ENCODE measurements at places on chromosomes 5 and 9.

GRCh38 chr5:9284272-9284671, 261.6 kb downstream of the SEMA5A start:
- no peak for DNase-seq

- DNase-seq = peak; percentile 44
Measured at GRCh38 chr5:127029581-127030258, 638 bp downstream of the MARCHF3 start.

GRCh38 chr5:98779264-98779877, 5.9 kb downstream of the RGMB start:
- no peak for DNase-seq

DNA sequence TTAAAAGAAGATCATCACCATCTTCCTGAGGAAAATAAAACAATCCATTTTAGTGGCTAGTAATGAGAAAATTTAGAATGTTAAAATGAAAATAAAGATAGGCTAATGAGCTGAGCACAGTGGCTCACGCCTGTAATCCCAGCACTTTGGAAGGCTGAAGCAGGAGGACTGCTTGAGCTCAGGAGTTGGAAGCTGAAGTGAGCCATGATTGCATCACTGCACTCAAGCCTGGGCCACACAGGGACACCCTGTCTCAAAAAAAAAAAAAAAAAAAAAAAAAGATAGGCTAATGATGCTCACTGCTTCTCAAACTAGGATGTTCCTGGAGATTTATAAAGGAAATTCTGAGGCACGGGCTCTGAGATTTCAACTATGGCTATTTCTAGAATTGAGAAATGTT, 50.3 kb downstream of the CPLANE1 start:
- no peak for DNase-seq

GRCh38 chr5:165333623-165334022, 1828.2 kb downstream of the MAT2B start:
- DNase-seq = no peak
